ENCODE measurements at places on chromosomes 1 and 21.
A peak's percentile ranks its signal among the peaks of the same experiment; 100 is the strongest.

DNA sequence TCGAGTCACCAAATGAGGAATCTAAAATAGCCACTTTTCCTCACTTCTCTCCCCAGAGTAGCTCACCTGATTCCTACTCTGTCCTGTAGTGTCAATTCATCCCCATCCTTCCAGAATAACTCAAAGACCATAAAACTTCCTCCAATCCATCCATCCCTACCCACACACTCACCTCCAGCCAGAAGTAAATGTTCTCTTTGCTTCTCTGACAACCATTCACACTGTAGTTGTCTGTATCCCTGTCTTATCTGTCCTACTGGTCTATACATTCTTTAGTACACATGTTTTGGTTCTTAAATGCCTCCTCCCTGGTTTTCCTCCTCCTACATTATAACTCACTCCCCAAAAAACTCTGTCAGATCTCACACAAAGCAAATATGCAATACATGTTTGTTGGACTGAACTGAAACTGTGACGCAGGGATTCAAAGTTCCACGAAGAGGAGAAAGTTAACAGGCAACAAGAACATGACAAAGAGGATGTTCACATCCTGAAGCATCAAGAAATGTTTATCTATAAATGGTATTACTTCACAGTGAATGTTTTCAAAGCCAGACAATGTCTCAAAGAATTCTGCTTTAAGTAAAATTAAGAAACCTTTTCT lies 11.0 kb downstream of the TP53BP2 start:
- peak; percentile 33 for DNase-seq

GRCh38 chr1:33927721-33928120 lies 63.8 kb downstream of the HMGB4 start:
- no peak for DNase-seq

- DNase-seq, result no peak
Measured at GRCh38 chr1:206748348-206749030, 22.1 kb upstream of the IL19 start.

GRCh38 chr1:228334226-228334935 lies 72.3 kb downstream of the TRIM11 start:
- no peak for DNase-seq

- DNase-seq, result no peak
Measured at GRCh38 chr1:77412069-77412819, 130.4 kb downstream of the AK5 start.

- DNase-seq, result no peak
Measured at GRCh38 chr1:171160211-171160610, 24.9 kb upstream of the FMO2 start.

DNA sequence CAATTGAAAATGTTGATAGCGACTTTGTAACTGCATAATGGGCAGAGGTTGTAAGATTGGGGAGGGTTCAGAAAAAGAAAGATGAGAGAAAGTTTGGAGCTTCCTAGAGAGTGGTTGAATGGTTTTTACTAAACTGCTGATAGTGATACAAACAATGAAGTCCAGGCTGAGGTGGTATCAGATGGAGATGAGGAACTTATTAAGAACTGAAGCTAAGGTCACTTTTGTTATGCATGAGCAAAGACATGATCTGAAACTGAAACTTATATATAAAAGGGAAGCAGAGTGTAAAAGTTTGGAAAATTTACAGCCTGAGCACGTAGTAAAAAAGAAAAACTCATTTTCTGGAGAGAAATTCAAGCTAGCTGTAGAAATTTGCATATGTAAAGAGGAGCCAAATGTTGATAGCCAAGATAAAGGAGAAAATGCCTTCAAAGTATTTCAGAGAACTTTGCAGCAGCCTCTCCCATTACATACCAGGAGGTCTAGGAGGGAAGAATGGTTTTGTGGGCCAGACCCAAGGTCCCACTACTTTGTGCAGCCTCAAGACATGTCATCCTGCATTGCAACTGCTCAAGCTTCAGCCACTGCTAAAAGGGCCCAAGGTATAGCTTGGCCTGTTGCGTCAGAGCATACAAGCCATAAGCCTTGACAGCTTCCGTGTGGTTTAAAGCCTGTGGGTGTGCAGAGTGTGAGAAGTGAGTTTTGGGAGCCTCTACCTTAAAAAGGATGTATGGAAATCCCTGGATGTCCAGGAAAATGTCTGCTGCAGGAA lies 843.9 kb downstream of the AMY1C start:
- DNase-seq, result no peak

- DNase-seq, result no peak
Measured at GRCh38 chr1:90823686-90824085, 106.6 kb upstream of the BARHL2 start.

DNA sequence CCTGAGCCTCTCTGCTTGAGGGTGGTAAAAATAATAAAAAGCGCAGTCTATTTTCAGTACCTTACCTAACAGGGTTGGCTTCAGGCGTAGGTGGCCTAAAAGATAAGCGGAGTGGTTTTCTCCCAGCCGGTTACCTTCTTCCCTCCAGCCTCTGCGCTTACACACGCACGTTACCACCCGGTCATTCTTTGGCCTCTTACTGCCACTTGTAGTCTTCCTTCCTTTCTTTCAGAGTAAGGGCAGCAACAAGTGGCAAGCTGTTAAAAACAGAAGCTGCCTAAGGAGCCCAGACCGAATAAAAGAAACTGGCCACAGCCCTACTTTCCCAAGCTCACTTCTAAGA lies 35.4 kb downstream of the CLCA1 start:
- DNase-seq, result no peak

GRCh38 chr1:63937461-63938022 lies 163.7 kb downstream of the ROR1 start:
- DNase-seq, result no peak

- no peak for DNase-seq
Measured at GRCh38 chr1:166699613-166700012, 139.7 kb upstream of the POGK start.

GRCh38 chr21:43912500-43912899 lies 47.5 kb downstream of the AGPAT3 start:
- no peak for DNase-seq

- DNase-seq, result peak; percentile 50
Measured at GRCh38 chr1:236425031-236425663, 31.1 kb downstream of the EDARADD start.

DNA sequence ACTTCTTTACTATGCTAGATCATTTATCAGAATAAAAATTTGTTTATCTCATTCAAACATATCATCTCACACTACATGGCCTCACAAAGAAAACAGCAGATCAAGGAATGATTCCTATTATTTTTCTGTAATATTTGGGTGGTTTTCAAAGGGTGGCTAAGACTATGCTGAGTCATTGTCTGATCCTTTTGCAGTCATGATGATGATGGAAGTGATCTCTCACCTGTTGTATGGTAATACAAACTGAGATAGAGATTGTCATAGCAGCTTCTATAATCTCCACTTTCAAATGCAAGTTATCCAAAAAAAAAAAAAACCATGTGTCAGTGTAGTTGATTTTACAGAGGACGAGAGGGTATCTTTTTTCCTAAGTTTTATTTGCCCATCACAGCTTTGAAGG lies 37.2 kb upstream of the GBP5 start:
- no peak for DNase-seq

- peak; percentile 80 for DNase-seq
Measured at GRCh38 chr1:154386643-154387352, 18.3 kb upstream of the IL6R start.

GRCh38 chr1:25090707-25091422 lies 141.4 kb downstream of the SYF2 start:
- DNase-seq, result no peak

GRCh38 chr1:222464841-222465210 lies 83.1 kb downstream of the HHIPL2 start:
- DNase-seq, result peak; percentile 78

GRCh38 chr1:224770336-224770693 lies 154.2 kb downstream of the CNIH3 start:
- no peak for DNase-seq

DNA sequence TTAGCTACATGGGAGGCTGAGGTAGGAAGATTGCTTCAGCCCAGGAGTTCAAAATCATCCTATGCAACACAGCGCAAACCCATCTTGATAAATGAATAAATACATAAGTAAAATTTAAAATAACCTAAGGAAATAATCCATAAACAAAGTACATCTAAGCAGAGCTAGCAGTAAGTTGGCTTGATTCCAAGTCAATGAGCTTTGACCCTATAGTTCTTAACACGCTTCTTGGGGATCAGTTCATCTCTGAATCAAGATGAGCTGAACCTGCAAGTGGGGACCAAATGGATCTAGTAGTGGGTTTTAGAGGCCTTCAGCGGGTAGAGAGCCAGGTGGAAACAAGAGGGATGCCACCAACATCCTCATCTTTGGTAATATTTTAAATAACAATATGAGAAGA lies 31.5 kb upstream of the PHGDH start:
- no peak for DNase-seq

GRCh38 chr21:43994085-43994484 lies 18.0 kb upstream of the TRAPPC10 start:
- no peak for DNase-seq

All from CD4-positive, alpha-beta T cell treated with Interleukin-12 subunit alpha and Interleukin-12 subunit beta, for 1 hour (primary cell).